NCI-H460 (cell line): ENCODE measurements at places on chromosomes 16 and 17.

DNA sequence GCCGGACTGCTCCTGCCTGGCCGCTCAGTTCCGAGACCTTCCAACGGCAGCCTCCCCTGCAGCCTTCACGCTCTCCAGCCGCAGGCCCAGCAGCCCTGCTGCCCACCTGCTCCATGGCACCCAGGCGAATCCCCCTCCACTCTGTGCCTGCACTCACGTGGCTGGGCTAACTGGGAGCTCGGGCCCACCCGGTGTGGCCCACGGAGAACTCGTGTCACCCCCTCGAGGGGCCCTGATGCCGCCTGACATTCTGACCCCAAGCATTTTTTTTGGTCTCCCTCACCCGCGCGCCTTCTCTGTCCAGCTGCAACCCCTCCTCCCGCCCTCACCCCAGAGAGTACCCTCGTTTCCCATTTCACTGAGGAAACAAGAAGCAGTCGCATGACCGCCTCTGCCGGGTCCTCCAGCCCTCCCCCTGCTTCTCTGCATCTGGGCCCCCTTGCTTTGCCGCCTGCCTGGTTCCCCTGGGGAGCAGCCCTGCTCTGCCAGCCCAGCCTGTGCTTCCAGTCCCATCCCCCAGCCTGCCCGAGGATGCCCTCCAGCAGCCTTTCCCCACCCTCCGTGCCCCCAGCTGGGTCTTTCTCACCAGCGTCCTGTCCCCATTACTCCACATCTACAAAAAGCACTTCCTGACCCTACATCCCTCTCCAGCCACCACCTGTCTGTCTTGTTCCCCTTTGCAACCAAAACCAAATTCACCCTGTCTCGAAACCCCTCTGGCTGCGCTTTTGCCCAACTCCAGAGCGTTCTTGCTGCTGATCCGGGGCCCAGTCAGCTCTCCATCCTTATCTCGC lies 146.4 kb upstream of the CHMP6 start:
- DNase-seq, result no peak

DNA sequence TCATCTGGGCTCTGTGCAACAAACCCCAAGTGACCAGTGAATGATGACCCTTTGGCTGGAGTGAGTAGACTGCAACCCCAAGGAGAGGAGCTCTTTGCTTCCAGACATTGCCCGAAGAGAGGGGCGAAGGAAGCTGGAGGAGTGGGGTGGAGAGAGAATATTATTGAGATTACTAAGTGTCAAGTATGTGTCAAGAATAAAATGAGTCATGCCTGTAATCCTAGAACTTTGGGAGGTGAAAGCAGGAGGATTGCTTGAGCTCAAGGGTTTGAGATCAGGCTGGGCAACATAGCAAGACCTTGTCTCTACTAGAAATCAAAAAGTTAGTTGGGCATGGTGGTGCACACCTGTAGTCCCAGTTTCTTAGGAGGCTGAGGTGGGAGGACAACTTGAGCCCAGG lies 142.0 kb upstream of the CCL2 start:
- DNase-seq, result no peak

DNA sequence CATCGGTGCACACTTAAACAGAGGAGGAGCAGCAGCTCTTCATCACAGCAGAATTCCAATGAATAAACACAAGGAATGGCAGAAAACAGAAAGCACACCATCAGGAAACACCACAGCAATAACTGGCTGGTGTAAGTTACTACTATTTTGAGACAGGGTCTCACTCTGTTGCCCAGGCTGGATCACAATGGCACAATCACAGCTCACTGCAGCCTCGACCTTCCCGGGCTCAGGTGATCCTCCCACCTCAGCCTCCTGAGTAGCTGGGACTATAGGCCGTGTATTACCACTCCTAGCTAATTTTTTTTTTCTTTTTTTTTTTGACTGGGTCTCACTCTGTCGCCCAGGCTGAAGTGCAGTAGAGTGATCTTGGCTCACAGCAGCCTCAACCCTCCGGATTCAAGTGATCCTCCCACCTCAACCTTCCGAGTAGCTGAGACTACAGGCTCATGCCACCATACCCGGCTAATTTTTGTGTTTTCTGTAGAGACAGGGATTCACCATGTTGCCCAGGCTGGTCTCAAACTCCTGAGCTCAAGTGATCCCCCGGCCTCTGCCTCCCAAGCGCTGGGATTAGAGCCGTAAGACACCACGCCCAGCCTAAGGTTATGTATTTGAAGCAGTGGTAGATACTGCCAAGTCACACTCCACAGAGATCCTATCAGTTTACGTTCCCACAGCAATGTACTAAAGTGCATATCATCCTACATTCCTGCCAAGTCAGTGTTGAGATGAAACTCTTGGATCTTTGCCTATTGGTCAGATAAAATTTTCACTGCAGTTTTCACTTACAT lies 20.7 kb downstream of the TRAP1 start:
- peak; percentile 68 for DNase-seq

GRCh38 chr17:63099425-63099824 lies 133.4 kb downstream of the TANC2 start:
- no peak for DNase-seq

DNA sequence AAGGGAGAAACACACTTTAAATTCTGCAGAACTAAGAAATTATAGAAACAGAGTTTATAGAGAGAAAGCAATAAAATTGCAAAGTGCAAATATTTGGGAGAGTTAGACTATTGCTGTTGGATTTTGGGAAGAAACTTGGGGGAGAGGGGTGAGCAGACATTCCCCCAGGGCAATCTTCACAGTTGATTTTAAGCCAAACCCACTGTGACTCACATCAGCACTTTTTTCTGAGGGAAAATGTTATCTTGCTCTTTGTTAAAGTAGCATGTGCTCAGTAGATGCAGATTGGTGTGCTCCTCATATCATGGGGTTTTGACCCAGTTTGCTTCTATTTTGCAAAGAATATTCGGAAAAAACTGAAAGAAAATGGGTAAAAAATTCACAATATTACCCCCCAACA lies 367.6 kb downstream of the CDH11 start:
- no peak for DNase-seq

GRCh38 chr16:60640038-60640437 lies 1396.2 kb downstream of the CDH8 start:
- no peak for DNase-seq

- DNase-seq, result peak; percentile 77
Measured at GRCh38 chr17:6061290-6061689, 8.9 kb upstream of the WSCD1 start.

- no peak for DNase-seq
Measured at GRCh38 chr16:77306075-77306474, 106.9 kb downstream of the SYCE1L start.

DNA sequence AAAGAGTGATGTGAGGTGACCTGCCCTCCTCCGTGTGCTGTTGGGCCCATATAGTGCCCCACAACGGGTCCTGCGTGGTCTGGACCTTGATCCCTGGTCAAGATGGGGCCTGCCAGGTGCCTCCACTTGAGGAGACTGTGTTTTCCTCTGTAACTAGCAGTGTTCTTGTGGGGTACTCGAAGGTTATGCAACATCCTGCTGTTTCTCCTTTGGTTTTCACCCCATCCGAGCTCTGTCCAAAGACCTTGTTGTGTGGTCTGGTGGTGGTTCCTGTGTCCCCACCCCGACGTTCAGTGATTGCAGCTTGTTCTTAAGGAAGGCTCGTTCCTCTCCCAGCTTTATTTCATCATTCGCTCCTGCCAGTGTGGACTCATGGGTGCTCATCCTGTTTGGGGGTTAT lies 38.7 kb upstream of the ZNF750 start:
- DNase-seq, result no peak

DNA sequence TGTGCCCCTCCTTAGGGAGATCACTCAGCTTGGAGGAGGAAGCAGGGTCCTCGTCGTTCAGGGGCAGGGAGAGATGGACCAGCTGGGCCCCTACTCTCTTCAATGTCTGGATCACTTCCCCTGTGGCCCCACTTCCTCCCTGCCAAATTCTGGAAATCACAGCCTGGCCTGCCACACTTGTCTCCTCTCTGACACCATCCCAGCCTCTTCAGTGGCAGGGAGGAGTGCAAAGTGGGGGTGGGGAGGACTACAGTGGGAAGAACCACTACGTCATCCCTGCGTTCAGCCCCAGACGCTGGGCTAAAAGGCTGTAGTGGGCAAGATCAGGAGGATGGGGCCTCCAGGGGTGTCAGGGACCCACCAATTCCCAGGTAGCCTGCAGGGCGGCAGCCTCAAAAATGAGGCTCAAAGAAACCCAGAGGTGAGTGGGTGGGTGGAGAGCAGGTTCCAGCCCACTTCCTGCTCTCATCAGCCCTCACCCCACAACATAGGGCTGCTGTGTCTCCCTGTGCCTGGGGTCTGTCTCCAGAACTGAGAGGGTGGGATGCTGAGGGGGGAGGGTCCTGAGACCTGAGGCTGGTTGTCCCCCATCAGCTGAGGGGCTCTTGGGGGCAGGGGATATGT lies 25.0 kb upstream of the TAC4 start:
- DNase-seq, result no peak

DNA sequence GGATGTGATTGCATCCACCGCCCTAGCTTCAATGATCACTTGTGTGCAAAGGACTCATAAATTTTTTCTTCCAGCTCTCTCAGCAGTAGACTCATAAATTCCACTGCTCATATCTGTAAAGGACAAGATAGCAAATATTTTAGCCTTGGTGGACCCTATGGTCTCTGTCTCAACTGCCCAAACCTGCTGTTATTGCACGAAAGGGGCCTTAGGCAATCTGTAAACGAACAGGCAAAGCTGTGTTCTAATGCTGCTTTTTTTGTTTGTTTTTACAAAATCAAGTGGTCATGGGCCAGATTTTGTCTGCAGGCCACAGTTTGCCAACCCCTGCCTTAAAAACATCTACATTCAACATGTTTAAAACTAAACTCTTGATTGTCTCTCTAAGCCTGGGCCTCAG lies 34.1 kb downstream of the FAM20A start:
- DNase-seq, result no peak

DNA sequence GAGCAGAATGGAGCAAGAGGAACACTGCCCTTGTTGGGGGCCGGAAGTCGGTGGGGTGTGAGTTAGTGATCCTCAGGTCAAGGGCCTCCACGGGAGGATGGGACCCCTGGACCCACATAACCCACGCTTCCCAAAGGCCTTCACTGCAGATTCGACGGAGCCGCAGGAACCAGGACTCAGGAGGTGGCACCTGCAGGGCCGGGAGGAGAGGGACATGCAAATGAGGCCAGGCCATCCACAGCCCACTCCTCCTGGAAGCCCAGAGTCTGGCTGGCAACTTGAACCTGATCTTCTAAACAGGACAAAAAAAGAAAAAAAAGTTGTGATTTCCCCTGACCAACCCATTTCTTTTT lies 299.9 kb downstream of the SOX9 start:
- no peak for DNase-seq

- no peak for DNase-seq
Measured at GRCh38 chr16:84864326-84864955, 44.7 kb downstream of the CRISPLD2 start.
